Right renal cortex interstitium (tissue), 3 donors: ENCODE measurements at places on chromosomes 11 and 22. TPM values are rescaled to one million over a fixed set of nuclear protein-coding genes. Genes with fewer than 3 reads are reported as not detected.

DNA sequence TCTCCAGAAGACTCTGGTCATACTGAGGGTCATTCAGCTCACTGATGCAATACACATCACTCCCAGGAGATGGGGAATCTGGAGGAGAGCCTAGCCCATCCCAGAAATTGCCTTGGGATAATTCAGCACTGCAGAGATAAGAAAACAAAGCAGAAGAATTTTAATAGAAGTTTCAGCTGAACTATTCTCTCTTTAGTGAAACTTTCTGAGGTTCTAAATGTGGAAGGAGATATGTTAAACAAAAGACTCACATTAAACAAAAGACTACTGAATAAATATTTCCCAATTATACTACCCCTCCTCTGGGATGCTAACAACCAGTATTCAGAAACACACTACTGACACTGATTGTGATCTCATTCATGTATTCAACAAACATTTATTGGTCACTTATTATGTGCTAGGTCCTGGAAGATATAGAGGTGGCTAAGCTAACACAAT is 47.8 kb downstream of the C2CD3 start:
- DNase-seq = no peak

DNA sequence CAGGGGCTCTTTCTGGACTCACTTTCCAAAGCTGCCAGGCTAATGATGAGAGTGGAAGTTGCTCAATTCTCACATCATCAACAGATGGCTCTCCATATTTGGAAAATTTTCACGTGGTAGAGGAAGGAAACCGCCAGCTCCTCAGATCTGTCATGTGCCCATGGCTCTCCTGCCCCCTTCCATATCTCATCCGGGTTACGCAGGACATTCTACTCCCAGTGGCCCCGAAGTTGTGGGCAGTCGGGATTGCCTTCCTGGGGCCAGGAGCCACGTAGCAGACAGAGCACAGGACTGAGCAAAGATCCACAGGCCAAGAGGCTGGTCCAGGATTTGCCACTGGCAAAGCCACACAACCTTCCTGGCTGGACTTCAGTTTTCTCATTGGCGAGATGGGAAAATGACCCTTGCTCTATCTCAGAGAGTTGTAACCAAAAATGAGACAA is 38.8 kb downstream of the RPUSD4 start:
- DNase-seq = no peak

CCDC87 gene
- 0.36 TPM for polyA plus RNA-seq

OR4P4 gene
- polyA plus RNA-seq = 0.07 TPM

GRCh38 chr22:37701141-37701786 is 4.4 kb downstream of the TRIOBP start:
- no peak for DNase-seq

DNA sequence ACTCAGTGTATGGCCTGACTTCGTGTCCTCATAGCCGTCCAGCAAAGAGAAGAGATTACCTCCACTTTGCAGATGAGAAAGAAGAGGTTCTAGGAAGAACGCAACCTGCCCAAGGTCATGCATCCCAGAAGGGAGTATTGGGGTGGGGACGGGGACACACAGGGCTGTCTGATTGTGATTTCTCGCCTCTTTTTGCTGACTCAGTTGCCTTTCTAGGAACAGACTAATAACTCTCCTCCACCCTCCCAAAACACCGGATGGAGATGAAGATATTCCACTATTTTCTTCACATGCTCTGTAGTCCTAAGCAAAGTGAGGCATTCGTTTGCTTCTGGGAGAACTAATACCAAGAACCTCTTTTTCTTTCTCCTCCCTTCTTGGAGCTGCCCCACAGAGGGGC is 529.3 kb downstream of the MIAT start:
- no peak for DNase-seq

DNA sequence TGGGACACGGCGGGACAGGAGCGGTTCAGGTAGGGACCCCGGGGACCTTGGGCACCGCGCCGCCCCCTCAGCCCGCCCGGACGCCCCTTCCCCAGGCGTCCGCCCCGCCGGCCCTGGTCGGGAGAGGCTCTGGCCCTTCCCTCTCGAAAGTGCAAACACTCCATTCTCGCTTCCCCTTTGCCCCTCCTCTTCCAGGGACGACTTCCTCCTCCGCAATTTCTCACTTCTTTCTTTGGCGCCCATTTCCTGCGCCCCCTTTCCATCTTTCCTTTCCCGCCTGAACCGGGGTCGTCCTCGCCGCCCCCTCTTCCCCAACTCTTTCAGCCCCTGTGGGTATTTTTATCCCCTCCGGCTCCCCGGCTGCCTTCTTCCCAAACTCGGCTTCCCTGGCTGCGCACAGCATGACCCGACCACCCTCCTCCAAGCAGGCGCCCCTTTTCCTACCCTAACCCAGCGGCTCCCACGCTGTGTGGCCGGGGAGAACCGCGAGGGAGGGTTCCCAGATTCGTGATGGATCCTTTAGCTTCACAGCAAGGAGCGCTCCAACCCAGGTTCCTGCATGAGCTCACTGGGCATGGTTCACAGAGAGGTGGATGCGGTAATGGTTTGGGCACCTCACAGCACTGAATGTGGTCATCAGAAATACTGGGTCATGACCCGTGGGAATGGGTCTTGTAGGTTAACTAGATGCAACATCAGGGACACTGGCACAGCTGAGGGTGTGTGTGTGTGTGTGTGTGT is 689 bp downstream of the RAB39A start:
- DNase-seq = no peak
